ENCODE measurements at places on chromosomes 1 and 21. TPM values are rescaled to one million over a fixed set of nuclear protein-coding genes. Genes with fewer than 3 reads are reported as not detected.

GRCh38 chr1:54409156-54410142 is 3.3 kb upstream of the SSBP3 start:
- no peak for DNase-seq

GRCh38 chr21:34696121-34696520 is 27.3 kb downstream of the CLIC6 start:
- DNase-seq = no peak

Gene SYPL2
- total RNA-seq = not detected

Gene ENTREP3
- total RNA-seq = 38.0 TPM

- DNase-seq = no peak
Measured at GRCh38 chr1:117122330-117123025, 929 bp upstream of the TRIM45 start.

DNA sequence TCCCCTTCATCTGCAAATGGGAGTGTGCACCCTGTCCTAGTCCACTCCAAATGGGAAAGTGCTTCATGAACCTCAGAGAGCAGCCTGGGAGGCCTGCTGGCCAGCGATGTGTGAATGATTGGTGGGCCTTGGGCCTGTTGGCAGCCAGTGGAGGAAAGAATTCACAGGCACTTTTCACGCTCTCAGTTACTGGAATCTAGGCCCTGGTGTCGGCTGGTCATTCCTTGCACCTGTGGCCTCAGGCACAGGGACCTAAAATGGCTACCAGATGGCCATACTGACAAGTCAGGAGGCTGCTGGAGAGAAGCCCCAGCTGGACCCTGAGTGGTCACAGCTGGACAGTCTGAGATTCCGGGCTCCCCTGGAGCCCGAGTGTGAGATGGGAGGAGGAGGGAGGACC is 18.4 kb upstream of the EDN2 start:
- DNase-seq = no peak

GRCh38 chr1:1082776-1083415 is 8.8 kb upstream of the RNF223 start:
- DNase-seq = no peak

GRCh38 chr21:22806278-22806677 is 1808.1 kb downstream of the NCAM2 start:
- no peak for DNase-seq

Gene PPP1R15B
- 98.6 TPM for total RNA-seq

DNA sequence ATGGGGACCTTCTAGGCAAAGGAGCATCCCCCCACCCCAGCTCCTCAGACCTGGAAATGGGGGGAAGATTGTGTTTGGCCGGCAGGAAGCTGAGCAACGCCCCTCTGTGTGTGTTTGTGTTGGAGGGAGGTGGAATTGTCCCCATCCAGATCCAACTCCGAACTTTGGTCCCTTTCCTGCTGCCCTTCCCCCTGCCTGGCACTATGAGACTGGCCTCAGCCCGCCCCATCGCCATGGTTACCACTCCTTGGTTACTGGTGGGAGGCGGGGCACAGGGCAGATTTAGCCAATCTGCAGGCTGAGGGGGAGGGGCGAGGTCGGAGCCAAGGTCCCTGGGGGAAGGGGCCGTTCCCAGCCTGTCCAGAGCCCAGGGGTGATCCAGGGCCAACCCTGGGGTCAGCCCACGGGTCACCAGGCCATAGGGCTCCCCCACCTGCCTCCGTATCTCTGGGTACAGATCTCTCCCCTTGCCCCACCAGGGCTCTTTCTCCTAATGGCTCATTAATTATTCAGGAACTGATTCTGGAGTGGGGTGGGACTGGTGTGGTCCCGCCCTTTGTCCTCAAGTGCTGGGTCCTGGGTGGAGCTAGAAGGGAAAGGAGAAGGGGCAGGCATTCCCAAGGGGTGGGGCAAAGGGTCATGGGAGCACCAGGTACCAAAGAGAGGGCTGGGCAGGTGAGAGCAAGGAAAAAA is 15.2 kb downstream of the PTPRF start:
- no peak for DNase-seq

DNA sequence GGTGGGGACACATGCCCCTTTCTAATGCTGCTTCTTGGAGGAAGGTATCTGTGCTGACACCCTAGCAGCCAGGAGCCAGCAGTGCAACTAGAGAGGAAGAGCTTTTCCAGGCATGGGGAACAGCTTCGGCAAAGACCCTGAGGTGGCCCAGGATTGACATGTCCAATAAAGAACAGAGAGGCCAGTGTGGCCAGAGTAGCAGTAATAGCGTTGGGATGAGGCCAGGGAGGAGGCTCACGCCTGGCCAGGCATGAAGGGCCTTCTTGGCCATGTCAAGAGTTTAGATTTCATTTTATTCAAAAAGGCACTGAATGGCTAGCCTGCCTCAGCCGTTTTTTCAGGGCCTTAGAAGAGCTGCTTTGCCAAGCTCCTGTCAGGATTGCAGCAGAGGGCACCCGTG is 16.3 kb upstream of the ADAMTSL4 start:
- DNase-seq = no peak

GRCh38 chr1:202765721-202766120 is 42.5 kb downstream of the KDM5B start:
- DNase-seq = no peak
